ENCODE measurements at places on chromosomes 2 and 18.

GRCh38 chr2:233133239-233133638 lies 73.1 kb downstream of the INPP5D start:
- no peak for DNase-seq

DNA sequence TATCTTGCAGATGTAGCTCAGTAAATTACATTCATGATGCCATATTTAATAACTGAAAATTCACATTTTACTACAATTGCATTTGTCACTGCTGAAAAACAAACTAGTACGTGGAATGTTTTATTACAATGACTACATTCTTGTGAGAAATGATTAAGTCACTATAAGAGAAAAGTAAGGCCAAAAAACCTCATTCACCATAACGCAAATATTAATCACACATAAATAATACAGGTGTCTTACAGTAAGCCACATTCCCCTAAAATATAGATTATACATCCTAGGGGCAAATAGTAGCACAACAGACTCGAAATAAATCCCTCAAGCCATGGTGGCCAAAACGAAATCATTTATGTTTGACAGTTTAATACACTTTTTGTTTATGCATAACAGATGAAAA lies 460.6 kb downstream of the NR4A2 start:
- DNase-seq = no peak

DNA sequence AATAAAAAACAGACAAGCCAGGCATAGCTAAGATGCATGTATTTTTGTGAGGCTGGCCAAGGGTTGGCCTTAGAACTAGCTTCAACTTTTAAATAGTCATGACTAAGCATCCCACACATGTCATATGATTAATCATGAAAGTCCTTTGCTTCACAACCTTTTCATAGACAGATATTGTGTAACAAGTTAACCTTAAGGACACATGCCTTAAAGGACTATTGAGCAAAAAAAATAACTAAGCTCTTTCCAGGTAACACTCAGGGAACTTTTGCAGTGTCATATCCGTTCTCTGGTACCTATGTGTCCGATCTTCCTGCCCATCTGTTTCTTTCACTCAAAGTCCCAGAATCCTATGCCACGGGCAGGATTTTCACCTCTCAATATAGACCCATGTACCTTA lies 498.4 kb downstream of the STK39 start:
- DNase-seq = no peak

GRCh38 chr2:120220756-120221155 lies 2.4 kb downstream of the TMEM185B start:
- no peak for DNase-seq

- peak; percentile 90 for DNase-seq
Observed at GRCh38 chr2:127410871-127411652, 7.2 kb upstream of the PROC start.

GRCh38 chr2:222903234-222904220 lies 42.7 kb downstream of the ACSL3 start:
- peak; percentile 64 for DNase-seq

- no peak for DNase-seq
Observed at GRCh38 chr18:58544616-58545337, 84.1 kb downstream of the ALPK2 start.

GRCh38 chr2:149219856-149220255 lies 110.5 kb upstream of the LYPD6 start:
- no peak for DNase-seq

DNA sequence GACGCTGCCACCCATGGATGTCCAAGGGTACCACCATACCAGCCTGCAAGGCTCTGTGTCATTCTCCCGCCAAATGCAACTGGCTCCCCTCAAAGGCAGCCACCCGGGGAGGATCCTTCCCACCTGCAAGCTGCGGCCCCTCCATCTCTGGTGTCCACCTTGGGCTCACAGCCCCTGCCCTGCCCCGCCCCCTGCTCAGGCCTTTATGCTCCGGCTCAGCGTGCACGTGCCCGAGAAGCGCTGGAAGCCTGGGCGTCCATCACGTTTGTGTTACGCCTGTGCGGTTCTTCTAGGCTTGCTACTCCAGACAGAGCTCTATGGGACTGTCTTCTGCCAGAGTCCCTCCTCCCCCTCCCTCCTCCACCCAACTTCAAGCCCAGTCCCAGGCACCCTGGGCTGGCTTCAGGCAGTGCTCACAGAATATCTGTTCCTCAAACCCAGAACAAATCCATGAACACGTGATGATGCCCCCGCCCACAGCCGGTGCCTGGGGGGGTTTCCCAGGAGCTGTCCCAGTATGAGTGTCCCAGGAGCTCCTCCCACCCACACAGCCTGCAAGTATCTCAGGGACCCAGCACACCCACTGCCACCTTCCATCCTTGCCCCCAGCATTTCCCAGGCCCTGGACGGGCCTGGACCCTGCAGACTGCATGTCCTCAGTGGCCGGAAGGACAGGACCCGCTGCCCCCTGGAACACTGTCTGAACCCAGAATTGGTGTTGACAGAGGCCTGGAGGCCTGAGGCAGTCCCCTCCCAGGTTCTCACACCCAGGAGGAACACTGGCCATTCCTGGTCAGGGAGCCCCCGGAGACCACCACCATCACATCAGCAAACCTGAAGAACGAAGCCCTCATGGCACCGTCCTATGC lies 30.3 kb downstream of the KIF1A start:
- no peak for DNase-seq

GRCh38 chr2:235268535-235268934 lies 225.3 kb upstream of the AGAP1 start:
- DNase-seq = peak; percentile 80

GRCh38 chr2:34365932-34366331 lies 766.8 kb upstream of the FAM98A start:
- no peak for DNase-seq

DNA sequence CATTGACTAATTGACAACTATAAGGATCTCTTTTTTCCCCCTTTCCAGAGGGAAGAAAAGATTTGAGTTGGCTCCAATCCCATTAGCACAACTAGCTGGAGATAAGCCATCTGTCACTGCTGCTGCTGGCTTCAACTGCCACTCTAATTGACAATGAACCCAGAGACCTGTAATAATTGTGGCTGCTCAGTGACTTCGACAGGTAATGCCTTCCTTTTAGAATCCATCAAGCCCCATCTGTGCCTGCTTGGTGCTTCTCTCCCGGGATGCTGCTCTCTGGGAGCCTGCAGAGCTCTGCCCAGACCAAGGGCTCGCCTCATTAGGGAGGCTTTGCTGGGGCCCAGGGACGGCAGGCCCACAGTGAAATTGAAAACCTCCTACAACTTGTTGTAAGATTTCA lies 376.7 kb upstream of the SOX11 start:
- DNase-seq = no peak

DNA sequence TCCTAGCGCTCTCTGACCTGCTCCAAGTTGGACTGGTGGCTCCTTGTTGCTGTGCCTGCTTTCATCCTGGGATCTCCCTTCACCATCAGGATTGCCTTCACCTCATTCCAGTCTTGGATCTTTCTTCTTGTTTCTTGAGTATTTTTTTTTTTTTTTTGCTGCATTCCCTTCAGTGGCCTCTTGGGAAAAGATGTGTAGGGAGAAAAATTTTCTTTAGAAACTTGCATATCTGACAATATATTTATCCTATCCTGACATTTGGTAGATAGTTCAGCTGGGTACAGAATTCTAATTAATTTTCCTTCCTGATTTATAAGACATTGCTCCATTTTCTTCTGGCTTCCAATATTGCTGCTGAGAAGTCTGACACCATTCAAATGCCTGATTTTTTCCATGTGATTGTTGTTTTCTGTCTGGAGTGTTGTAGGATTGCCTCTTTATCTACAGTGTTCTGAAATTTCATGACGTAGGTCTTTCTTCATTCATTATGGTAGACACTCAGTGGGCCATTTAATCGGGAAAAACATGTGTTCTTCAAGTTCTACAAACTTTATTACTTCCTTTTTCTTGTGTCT lies 23.0 kb upstream of the IL1A start:
- DNase-seq = no peak

GRCh38 chr18:24011123-24011917 lies 3.2 kb upstream of the TTC39C start:
- DNase-seq = no peak

DNA sequence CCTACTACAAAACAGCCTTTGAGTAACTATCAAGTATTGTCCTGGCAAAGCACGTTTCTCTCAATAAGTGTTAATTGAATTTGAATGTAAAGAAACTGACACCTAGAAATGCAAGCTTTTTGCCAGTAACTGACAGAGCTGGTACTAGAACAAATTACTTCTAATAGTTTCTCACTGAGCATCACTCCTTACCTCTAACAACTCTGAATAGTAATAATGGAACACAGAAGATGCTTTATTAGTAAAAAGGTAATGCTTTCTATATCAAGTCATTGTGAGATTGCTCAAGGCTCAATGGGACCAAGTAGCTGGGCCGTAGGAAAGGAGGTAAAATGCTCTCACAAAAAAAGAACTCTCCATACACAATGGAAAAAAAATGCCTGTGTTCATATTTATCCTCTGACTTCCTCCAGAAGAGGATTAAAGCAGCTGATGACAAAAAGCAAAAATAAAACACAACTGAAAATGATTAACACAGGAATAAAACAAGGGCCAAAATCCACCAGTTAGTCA lies 11.8 kb downstream of the RASGRP3 start:
- DNase-seq = peak; percentile 31

DNA sequence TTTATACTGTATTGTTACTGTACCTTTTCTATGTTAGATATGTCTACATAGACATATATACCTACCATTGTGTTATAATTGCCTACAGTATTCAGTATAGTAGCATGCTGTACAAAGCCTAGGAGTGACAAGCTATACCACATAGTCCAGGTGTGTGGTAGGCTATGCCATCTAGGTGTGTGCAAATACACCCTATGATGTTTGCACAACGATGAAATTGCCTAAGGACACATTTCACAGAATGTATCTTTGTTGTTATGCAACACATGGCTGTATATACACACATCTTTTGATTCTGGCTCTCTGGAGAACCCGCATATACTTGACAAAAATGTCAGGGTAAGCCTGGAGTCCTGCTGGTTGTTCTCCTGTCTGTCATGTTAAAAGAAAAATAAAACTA lies 85.1 kb downstream of the BCL2L11 start:
- no peak for DNase-seq

GRCh38 chr2:19457809-19458208 lies 99.4 kb upstream of the OSR1 start:
- no peak for DNase-seq

- DNase-seq = no peak
Observed at GRCh38 chr2:43186679-43187374, 39.6 kb downstream of the ZFP36L2 start.

- DNase-seq = no peak
Observed at GRCh38 chr2:210459880-210460279, 16.7 kb downstream of the LANCL1 start.

DNA sequence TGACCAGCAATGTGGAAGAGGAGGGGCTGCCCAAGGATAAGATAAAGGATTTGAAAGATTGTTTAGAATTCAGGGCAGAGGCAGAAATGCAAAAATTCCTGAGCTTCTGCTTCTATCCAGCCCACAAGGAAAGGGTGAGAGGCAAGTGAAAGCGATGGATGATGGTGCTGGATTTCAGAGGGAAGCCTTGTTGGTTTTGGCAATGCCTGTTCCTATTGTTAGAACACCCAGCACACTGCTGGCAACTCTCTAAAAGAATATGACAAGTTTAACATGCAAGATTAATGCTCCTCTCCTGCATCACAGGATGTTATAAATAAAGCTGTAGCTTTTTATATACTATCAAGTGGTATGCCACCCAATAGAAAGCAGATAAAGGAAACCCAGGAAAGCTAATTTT lies 92.6 kb downstream of the ZNF385B start:
- DNase-seq = peak; percentile 6

DNA sequence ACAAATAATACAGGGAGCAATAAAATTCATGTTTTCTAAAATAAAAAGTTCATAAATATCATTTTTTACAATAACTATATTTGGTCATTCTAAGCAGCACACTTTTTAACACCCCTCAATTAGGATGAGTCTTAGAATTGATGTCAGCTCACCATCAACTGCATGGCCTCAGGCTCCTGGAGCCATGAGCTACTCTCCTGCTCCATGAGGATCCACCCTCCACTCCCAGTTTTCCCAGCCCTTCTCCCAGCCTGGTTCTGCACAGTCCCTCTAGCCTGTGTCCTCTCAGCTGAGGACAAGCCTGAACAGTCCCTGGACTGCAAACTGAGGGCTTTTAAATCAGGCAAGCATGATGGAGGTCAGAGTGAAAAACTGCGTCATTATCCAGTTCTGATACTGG lies 89.1 kb downstream of the SMC6 start:
- no peak for DNase-seq

DNA sequence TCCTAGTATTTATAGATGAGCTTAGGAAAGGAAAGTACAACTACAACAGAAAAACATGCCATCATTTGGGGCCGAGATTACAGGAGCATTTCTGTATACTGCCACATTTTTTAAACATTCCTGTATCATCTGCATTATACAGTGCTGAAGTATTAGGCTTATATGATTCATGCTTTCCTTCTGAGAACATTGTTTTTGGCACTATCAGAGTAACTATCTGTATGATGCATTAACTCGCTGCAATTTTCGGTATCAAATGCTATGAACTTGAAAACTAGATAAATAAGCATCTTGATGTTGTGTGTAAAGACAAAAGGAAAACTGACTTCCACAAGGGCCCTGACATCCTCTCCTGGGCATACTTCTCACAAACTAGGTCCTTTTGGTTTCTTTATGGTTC lies 102.0 kb downstream of the RIT2 start:
- no peak for DNase-seq

DNA sequence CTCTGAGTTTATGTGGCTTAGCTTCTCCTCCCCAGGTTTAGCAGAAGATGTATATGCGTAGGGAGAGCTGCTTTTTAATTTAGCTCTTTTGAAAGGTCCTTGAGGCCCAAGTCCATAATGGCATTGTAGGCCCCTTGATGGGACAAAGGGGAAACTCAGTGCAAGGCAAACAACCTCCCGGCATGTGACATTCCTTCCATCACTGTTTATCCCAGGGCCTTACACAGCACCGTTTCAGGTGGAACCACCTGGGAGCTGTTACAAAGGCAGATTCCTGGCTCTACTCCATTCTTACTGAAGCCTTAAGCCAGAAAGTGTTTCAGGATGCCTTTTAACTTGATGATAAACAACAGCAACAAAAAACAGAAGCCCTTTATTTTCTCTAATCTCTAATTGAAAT lies 555.4 kb downstream of the SLC4A3 start:
- DNase-seq = no peak

All from AG10803 (cell line).